ENCODE measurements at places on chromosomes 2 and 18. TPM values are rescaled to one million over a fixed set of nuclear protein-coding genes. Genes with fewer than 3 reads are reported as not detected.

- no peaks in the 10 kb centered on the region for H3K27me3 ChIP-seq
- no peak for DNase-seq
- no peaks in the 10 kb centered on the region for H3K4me1 ChIP-seq
- H3K27ac ChIP-seq, result no peak overlapping the region
These were observed 13.7 kb downstream of the MTERF4 start for GRCh38 chr2:241088376-241088775.

DNA sequence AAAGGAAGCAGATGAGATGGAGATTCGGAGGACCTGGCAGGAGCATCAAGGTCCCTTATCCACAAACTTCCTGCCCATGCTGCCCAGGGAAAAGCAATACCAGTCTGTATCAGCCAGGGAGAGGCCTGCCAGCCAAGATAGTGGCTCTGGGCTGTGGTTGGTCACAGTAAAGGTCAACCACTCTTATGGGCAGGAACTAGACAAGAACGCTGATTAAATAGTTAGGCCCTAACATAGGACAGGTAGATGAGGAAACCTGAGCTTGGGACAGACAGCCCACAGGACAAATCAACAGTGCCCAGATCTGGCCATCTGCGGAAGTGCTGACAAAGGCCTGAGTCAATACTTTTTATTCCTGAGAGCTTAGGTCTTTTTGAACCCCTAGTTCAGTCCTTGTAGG is 10.7 kb downstream of the PSTPIP2 start:
- H3K36me3 ChIP-seq, result no peaks in the 10 kb centered on the region
- no peaks in the 10 kb centered on the region for H3K27me3 ChIP-seq
- no peak for DNase-seq

DNA sequence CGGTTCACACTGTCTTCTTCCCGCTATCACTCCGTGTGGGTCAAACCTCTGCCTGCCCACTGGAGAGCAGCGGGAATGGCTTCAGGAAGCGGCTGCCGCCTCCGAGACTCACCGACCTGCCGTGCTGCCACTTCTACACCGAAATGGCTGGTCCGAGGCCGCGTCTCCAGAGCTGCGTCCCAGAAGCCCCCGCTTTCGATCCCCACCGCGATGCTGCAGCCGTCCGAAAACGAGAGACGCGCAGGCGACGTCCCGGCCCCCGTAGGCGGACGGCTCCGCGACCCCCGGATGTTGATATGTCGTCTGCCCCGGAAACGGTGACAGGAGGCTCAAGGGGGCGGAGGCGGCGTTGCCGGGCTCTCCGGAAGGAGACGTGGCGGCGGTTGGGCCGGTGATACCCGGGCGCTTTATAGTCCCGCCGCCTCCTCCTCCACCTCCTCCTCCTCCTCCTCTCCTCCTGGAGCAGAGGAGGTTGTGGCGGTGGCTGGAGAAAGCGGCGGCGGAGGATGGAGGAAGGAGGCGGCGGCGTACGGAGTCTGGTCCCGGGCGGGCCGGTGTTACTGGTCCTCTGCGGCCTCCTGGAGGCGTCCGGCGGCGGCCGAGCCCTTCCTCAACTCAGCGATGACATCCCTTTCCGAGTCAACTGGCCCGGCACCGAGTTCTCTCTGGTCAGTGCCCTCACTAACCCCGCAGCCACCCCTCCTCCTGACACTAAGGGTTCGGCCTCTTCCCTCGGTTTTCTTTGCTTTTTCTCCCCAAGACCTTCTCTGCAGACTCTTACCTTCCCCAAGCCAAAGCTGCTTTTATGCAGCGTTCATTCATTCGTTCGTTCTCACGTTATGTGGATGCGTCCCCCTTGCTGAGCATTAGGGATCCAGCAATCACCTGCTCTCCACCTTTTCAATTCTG is at the start of the genes ASB3 and ERLEC1:
TSS of gene ASB3 (minus strand) at position 249 of the 909 bp plus-strand sequence. CDS start 21,381 bp downstream, outside the sequence.
TSS of gene ERLEC1 (plus strand) at position 340 of the 909 bp plus-strand sequence. CDS start at position 507, 167 bp downstream.
- no peaks in the 10 kb centered on the region for H3K27me3 ChIP-seq
- peak; percentile 85 for DNase-seq
- peaks cover 3% of the 10 kb centered on the region for H3K36me3 ChIP-seq
- H3K27ac ChIP-seq, result peak within 1 kb of the TSS; percentile 79

IL1B gene
- total RNA-seq, result 3.8 TPM

DNA sequence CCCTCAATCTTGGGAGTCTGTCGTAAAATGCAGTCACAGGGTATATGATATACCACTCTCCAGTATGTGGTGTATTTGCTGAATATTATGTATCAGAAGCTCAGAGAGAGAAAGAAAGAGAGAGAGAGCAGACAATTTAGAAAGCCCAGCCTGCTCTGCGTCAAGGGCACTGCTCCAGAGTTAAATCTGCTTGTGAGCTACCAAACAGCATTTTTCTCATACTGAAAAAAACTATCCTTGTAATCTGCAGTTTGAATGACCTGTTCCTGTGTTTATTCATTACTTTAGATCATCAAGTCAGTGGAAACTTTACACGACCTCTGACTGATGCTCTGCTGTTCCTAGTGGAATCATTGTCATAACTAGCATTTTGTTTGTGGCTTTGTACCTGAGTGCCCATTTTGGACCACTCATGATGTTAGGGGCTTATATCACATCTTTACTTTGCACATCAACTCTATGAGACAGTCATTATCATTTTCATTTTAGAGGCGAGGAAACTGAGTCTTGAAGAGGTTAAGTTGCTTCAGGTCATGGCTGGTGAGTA is 89.2 kb upstream of the PELI1 start:
- H3K36me3 ChIP-seq, result no peaks in the 10 kb centered on the region
- H3K4me3 ChIP-seq, result no peak overlapping the region
- DNase-seq, result no peak

DNA sequence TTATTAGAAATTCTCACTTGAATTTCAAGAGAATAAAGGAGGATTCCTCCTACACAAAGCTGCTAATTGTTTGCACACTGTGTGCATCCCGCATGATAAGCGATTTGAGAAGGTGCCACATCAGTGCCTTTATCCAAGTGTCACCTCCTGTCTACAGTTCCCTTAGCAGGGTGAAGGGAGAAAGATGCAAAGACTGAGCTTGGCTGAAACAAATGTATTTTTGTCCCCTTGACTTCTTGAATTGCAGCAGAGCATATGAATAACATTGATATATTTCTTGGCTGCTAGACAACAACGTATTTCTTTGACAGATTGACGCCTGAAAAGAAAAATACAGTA is 255.1 kb downstream of the NEDD4L start:
- peaks cover 14% of the 10 kb centered on the region for H3K4me1 ChIP-seq
- H3K27me3 ChIP-seq, result no peaks in the 10 kb centered on the region
- no peak for DNase-seq
- no peaks in the 10 kb centered on the region for H3K36me3 ChIP-seq
- H3K27ac ChIP-seq, result no peak overlapping the region
- H3K4me3 ChIP-seq, result no peak overlapping the region

RRM2 gene
- total RNA-seq, result 1.6 TPM

DNA sequence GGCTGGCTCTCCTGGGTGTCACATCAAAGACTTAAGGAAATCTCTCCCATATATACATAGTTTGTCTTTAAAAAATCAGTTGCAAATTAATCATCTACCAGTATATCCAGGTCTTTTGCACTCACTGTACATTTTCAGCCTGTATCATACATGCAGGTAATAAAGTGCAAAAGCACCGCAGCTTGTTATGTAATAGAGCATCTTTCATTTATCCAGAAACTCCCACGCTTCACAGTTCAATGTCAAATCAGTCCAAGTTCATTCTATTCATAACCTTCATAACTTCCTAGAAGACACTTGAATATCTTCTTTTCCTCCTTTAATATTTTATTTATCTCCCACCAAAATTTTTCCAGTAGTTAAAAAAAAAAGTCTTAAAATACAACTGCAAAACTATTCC is 89.6 kb upstream of the KCTD1 start:
- no peaks in the 10 kb centered on the region for H3K36me3 ChIP-seq
- H3K27me3 ChIP-seq, result no peaks in the 10 kb centered on the region
- no peaks in the 10 kb centered on the region for H3K4me1 ChIP-seq
- no peak overlapping the region for H3K27ac ChIP-seq
- DNase-seq, result no peak

SOWAHC gene
- 1.6 TPM for total RNA-seq

DNA sequence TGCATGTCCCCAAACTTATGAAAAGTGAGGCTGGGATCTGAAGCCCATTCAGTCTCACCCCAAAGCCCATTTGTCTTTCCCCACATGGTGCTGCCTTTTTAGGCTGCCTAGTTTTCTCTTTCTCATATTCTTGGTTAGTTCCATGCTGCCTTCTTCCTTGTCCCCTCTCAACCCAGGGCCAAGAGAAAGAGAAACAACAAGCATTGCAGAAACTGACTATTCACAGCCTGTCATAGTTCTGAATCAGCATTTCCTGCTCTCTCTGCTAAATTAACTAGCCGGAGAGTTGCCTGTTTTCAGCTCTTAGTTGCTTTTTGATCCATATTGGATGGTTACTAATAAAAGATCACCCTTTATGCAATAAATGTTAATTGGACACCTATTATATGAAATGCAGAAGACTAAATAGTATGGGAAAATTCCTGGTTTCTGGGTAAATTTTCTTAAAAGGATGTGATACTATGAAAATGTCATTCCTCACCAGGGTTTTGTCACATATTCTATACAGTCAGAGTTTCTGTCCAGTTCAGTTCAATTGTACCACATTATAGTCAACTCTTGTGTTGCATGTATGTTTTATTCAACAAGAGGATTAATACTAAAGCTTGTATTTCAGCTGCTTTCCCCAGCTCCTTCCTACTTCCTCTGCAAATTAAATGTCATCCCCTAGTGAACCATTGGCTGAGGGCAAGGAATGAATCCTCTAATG is 246.5 kb downstream of the GALR1 start:
- peaks cover 2% of the 10 kb centered on the region for H3K27me3 ChIP-seq
- H3K27ac ChIP-seq, result no peak overlapping the region
- no peak overlapping the region for H3K4me3 ChIP-seq
- no peaks in the 10 kb centered on the region for H3K36me3 ChIP-seq
- H3K4me1 ChIP-seq, result no peaks in the 10 kb centered on the region

RESP18 gene
- not detected for total RNA-seq

DNA sequence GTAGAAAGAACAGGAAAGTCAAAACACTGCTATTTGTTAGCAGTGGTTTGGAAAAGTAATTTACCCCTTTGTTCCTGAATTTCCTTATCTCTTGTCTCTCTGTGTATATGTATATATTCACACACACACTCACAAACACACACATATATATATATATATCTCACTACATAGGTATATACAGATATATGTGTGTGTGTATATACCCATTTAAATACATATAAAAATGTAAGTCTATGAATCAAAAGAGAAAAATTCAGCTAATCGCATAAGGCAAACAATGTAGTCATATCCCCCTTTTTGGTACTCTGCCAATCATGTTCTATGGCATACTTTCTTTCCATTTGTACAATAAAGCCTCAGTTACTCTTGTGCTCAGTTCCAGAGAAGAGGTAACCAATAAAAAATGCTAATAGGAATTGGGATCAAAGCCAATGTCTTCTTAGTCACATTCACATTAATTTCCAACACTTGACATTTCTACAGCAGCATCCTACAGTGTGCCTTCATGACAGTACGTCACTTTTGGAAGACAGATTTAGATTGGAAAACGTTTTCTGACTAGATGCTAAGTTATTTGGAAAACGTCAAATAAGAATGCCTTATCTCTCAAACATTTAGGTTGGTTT is 94.6 kb downstream of the MC4R start:
- DNase-seq, result no peak
- no peak overlapping the region for H3K27ac ChIP-seq
- no peak overlapping the region for H3K4me3 ChIP-seq
- H3K36me3 ChIP-seq, result no peaks in the 10 kb centered on the region

DNA sequence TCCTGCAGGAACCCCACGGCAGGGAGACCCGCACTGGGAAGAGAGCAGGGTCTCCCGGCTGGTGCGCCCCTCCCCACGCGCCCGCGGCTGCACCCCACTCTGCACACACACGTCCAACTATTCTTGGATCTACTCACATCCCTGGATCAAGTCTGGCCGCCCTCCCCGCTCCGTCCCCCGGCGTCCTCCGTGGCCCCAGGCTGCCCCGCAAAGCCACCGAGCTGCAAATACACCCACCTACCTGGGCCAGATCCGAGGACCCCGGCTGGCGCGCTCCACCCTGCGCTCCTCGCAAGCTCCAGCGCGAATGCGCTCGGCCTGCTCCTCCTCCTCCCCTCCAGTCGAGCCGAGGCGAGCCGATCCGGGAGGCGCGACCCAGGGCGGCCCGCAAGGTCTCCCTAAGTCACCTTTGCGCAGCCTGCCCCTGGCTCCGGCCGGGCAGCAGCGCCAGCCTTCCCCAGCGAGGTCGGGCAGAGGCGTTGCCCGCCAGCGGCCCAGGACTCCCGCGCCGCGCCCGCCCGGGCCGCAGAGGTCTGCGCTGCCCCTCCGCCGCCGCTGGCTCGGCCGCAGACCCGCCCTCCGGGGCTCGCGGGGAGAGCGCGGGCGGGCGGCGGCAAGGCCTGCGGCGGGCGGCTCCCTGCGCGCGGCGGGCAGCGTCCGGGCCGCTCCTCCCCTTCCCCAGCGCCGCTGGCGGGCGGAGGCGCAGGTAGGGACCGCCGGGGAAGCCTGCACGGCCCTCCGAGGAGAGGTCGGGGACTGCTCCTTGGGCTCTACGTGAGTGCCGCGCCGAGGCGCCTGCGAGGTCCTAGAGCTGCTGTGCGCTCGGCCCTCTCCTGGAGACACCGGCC is 126.0 kb downstream of the OSBPL1A start:
- peaks cover 5% of the 10 kb centered on the region for H3K4me1 ChIP-seq
- H3K36me3 ChIP-seq, result no peaks in the 10 kb centered on the region

- H3K27ac ChIP-seq, result no peak overlapping the region
- H3K4me3 ChIP-seq, result no peak overlapping the region
- no peaks in the 10 kb centered on the region for H3K4me1 ChIP-seq
- no peaks in the 10 kb centered on the region for H3K27me3 ChIP-seq
These were observed 16.6 kb downstream of the TPO start for GRCh38 chr2:1429895-1430294.

ACVR1C gene
- 5.2 TPM for total RNA-seq

DNA sequence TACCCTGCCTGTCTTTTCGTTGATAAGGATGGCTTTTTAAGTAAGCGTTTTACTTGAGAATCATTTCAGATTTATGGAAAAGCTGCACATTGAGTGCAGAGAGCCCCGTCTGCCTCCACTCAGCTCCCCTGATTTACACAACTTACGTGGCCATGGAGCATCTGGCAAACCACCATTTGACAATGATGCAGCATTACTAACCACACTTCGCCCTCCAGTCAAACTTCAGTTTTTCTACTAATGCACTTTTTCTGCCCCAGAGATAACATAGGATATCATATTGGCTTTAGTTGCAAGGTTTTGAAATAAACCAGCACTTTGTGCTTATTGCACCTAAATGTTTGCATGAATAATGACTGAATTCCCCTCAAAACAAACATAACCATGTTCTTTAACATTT is 165.1 kb upstream of the TPO start:
- no peaks in the 10 kb centered on the region for H3K36me3 ChIP-seq
- DNase-seq, result no peak
- H3K4me1 ChIP-seq, result no peaks in the 10 kb centered on the region
- H3K27ac ChIP-seq, result no peak overlapping the region
- H3K27me3 ChIP-seq, result peaks cover under 1% of the 10 kb centered on the region
- H3K4me3 ChIP-seq, result no peak overlapping the region

AQP12A gene
- total RNA-seq, result not detected

DNA sequence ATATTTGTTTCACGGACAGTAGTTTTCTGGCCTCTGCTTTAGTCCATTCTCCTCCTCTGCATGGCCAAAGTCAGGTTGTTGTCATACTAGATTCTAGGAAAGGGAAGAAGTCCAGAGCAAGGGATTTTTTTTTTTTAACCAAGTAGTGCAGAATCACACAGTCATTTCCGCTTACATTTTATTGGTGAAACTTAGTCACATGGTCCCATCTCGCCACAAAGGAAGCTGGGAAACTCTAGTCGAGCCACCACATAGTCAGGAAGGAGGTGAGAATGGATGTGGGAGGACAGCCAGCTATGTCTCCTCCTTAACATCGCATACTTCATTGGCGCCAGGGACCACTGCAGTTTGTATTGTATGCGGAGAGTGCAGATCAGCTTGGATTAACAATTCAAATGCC is 10.4 kb downstream of the HRH4 start:
- no peak overlapping the region for H3K4me3 ChIP-seq
- H3K27me3 ChIP-seq, result no peaks in the 10 kb centered on the region
- H3K36me3 ChIP-seq, result no peaks in the 10 kb centered on the region
- no peak overlapping the region for H3K27ac ChIP-seq

Data from CD4-positive, alpha-beta T cell (primary cell).